Smooth muscle cell of the umbilical artery (primary cell): ENCODE measurements at places on chromosomes 4 and X. TPM values are rescaled to one million over a fixed set of nuclear protein-coding genes. Genes with fewer than 3 reads are reported as not detected.

The EVC2 gene
- 8.6 and 11.5 TPM in 2 replicates for total RNA-seq

The GATA1 gene
- not detected in 2 replicates for total RNA-seq

The TSPAN6 gene
- 36.6 and 84.3 TPM in 2 replicates for total RNA-seq

The CLIC2 gene
- total RNA-seq = 0.59 TPM in 1 of 2 replicates, not detected in the other
